ENCODE measurements at places on chromosomes 2 and 18.

GRCh38 chr2:25618676-25619075 lies 54.7 kb downstream of the DTNB start:
- DNase-seq, result no peak

DNA sequence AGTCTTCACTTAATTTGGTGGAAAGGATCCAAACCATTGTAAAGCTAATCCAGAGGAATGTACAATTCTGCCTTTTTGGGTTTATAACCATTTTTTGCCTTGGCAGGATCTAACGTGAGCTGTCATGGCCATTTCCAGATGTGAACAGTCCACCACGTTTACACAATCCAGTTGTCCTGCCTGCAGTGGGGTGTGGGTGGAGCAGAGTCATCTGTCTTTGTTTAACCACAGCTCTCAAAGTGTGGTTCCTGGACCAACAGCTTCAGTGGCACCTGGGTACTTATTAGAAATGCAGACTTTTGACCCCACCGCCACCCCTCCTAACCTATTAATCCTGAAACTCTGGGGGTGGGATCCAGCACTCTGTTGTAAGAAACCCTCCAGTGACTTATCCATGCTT lies 35.9 kb downstream of the FHOD3 start:
- DNase-seq, result no peak

DNA sequence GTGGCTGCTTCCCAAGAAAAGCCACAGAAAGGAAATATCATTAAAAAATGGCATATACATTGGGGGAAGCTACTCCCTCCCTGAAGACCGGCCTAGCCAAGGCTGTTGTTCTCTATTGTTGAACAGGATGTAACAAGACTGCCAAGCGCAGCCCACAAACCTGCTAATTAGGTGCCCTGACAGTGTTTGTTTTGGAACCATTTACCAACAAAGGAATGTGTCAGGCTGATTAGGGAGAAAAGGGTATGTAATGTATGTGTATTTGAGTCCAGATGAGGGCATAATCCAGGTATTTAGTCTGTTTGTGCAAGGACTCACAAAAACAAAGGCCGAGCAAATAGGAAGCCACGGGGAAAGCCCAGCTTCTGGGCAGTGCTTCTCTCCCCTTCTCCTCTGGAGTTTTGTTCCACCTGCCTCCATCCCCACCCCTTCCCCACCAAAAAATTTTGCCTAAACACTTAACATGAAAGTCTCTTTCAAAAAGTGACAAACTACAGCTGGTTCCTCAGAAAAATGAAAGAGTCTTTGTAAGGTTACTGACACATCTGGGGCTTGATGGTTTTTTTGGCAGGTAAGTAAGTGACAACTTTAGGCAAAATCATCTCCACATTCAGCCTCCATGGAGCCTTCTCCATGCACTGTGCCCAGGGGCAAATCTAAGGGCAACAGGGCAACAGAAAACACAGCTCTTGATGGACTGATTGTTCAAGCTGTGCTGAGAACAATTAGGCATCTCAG lies 78.3 kb upstream of the FZD5 start:
- DNase-seq, result no peak

DNA sequence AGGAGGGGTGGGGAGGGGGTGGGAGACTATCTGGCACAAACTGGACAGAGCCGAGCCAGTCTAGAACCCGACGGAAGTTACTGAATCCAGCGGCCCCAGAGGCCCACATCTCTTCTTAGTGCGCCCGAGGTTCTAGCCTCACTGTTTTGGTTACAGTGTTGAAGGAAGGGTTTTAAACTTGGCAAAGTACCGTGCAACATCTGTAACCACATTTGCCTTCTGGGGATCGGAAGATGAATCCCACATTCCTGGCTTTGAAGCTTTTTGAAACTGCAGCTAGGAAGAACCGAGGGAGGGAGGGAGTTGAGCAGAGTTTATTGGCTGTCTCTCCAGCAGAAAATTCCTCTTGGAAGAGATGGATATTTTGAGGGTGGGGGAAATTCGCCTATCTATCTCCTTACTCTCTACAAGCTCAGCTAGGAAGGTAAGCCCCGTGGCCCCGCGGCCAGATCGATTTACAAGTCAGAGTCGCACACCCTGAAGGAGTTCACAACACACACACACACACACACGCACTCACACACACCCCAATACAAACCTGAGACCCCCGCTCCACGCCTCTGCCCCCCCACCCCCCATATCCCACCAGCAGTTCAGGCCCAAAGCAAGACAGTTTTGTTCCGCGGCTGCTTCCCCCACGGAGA lies 1.0 kb downstream of the ACVR1 start:
- DNase-seq, result peak; percentile 26

GRCh38 chr2:130846233-130846632 lies 9.5 kb downstream of the ARHGEF4 start:
- DNase-seq, result no peak

GRCh38 chr2:171244970-171245782 lies 84.5 kb upstream of the TLK1 start:
- DNase-seq, result no peak

DNA sequence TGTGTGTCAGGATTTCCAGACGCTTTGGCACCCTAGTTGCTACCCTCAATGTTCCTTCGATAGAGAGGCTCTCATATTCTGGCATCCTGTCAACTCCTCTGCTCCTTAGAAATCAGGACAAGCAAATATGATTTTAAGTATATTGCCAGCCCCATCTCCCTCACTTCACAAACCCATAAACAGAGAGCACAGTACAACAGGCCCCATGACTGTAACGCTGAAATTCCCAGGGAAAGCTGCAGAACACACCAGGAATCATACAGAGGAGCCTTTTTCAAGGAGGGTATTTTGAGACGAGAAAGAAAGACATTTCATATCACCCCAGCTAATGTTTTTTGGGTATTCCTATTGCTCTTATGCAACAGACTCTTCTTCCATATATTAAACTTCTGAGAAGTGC lies 162.9 kb downstream of the NAPG start:
- DNase-seq, result no peak

DNA sequence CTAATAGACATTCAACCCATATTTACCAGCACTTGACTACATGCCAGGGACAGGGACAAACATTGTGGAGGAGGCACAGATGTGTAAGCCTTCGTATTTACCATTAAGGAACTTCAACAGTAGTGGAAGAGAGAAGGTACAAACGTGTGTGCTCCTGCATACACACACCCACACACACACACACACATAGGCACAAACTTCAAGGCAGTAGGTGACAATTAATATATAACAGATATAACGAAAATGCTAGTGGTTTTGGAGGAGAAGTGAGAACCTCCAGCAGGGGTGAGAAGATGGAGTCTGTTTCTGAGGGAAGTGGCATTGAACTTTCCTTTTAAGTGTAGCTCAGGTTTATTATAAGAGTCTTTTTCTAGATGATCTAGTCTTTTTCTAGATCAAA lies 231.1 kb downstream of the SETBP1 start:
- no peak for DNase-seq

GRCh38 chr2:65504814-65505697 lies 72.7 kb upstream of the SPRED2 start:
- DNase-seq, result no peak

DNA sequence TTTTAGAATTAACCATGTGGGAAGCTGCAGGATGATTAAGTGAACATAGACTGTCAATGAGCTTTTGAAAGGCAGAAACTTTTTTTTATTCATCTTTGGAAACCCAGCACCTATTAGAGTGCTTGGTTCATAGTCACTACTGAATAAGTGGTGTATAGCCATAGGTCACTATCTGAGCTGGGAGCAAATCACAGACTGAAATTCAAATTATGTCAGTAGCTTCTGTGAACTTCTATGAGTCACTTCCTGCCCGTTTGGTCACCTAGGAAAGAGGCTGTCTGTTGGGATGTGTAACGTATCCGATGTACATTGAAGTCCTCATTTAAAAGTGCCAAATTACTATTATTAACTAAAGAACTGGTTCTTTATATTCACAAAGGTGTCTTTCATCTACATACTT lies 20.5 kb upstream of the SLC40A1 start:
- no peak for DNase-seq

GRCh38 chr2:156005999-156006712 lies 326.4 kb downstream of the NR4A2 start:
- no peak for DNase-seq

DNA sequence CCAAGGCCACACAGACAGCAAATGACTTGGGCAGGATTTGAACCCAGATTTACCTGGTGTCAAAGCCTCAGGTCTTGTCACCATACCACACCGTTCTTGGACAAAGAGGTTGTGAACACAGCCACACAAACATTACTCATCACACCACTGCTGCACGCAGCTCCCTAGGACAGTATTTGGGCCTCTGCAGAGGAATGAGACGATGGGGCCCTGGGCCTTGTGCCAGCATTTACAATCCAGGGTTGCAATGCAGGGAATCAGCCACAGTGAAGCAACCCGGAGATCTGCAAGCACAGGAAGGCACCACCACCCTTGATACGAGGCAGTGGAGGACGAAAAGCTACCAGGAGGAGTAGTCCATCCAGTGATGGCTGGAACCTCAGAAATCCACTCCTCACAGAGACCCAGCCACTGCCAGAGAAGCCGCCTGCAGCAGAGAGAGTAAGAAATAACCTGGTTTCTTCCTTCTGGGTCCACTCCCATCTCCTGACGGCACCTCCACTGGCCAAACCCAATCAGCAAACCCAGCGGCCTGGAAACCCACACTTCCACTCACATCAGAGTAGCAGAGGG lies 3.7 kb upstream of the MTCL1 start:
- DNase-seq, result no peak

DNA sequence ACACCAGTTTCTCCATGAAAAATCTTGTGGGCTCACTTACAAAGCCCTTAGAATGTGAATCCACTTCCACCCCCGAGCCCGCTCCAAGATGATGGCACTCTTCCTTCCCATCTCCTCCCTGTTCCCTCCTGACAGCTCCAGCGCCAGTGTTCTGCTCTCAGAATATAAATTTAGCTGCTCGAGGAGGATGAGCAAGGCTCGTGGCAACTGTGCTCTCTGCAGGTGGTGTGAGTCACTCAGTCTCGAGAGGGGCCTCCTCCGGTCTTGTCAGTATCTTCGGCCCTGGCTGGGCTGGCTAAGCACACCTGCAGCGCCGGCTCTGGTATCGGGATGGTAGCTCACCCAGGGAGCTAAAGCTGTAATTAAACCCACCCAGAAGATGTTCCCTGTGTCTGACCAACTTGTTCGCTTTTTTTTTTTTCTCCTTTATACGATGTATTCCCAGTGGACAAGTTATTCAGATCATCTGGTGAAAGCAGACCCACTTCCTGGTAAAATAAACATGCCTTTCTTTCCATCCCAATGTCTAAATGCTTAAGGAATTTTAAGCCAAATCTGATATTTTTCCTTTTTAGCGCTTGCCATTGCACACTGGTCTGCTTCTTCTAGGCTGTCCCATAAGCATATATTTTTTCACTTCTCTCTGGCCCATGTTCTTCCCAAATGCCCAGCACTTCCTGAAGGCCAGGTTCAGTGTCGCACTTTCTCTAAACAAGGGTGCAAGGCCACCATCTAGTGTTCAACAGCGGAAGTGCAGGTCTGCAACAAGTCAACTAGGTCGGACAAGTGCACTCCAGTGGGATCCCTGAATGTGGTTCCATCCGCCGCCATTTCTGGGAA lies 31.4 kb upstream of the YPEL5 start:
- DNase-seq, result peak; percentile 62

- no peak for DNase-seq
These were observed 210.1 kb downstream of the IKZF2 start for GRCh38 chr2:212941361-212941760.

DNA sequence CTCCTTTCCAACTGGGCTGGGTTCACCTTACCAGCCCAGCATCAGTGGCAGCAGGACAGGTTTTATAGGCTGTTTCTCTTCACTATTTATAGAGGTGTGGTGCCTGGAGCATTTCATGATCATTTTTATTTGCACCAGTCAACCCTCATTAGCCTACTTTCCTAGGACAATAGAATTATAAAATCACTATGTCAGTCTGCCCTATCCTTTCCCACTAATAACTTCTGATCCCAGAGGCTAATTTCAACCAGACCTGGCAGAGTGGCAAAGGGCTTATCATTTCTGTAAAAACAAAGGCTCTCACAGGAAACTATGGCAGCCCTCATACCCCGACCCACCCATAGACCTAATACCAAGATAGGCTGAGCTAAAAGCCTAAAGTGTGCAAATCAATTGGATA lies 243.5 kb upstream of the TMEFF2 start:
- no peak for DNase-seq

GRCh38 chr2:240931319-240931949 lies 25.3 kb downstream of the CROCC2 start:
- DNase-seq, result peak; percentile 5

DNA sequence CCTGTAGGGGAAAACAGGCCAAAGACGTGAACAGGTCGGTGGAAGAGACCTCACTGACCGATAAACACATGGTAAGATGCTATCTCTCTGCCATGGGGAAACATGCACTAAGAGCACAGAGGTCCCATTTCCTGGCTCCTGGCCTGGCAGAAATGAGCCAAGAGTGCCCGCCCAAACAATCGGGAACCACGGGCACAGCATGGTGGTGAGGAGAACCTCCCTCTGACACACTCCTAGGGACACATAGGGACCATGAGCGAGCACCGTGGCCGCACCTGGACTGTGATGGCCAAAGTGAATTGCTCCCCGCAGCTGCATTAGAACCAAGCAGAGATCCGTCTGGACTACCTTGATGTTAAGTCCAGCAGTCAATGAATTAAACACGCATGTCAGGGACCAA lies 11.1 kb downstream of the HS6ST1 start:
- no peak for DNase-seq

GRCh38 chr2:233303252-233303651 lies 4.4 kb upstream of the SAG start:
- no peak for DNase-seq

- DNase-seq, result no peak
These were observed 92.2 kb upstream of the ITGB6 start for GRCh38 chr2:160292225-160292624.

- DNase-seq, result no peak
These were observed 246.4 kb upstream of the HDAC4 start for GRCh38 chr2:239647052-239647819.

DNA sequence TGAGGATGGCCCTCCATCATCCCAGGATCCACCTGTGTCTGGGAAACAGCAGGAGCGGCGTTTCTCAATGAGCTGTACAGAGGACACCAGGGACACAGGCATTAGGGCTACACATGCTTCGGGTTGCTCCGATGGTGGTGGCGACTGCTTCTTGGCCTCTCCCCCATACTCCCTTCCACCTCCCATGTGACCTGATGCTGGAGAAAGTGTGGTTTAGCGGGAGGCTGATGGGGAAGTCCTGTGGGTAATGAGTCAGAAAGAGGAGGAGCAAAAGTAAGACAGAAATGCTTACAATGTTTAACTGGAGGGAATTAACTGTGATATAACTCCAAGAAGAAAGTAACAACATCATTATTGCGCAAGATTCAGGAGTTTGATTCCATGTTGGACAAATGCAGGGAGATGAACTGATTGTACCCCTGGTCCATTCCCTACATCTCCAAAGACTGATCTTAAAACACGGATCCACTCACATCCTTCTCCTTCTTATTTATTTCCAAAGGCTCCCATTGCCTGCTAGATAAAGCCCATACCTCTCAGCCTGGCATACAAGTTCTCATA lies 186.6 kb downstream of the NRP2 start:
- DNase-seq, result no peak

DNA sequence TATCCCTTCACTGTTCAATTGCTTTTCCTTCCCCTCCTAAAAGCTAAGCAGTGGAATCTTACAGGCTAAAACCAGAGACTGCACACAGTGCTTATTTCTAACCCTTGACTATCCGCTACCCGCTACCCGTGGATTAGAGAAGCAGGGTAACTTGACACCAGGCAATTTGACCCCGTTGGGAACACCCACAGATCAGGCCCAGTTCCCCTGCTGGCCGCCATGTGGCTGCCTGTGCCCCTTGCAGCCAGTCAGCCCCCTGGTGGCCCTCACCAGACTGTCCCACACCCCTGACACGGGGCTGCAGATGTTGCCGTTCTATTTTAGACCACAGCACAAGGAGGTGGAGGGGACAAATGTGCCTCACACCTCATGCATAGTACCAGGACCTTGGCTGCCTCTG lies 74.8 kb downstream of the TXNL1 start:
- DNase-seq, result no peak
